Activated T-cell treated with anti-CD3 and anti-CD28 coated beads, Interleukin-2, amount 50 U/mL, for 48 hours (primary cell): ENCODE measurements at places on chromosomes 4 and X.

DNA sequence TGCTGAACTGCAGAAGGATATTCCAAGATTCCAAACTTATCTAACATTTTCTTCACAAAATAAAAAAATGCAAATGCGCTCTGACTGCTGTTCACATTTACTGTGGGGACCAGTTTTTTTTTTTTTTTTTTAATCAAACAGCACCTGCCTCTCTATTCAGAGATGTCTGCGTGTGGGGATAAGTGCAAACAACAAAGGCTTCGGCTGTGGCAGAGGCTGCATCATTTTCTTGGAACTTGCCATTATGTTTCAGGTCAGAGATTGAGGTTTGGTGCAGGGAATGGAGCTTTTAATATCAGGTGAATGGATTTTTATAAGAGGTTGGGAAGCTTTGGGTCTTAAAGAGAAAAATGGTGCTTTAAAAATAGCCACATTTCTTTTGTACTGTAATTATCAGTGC, 78.2 kb upstream of the TET2 start:
- no peak for DNase-seq

DNA sequence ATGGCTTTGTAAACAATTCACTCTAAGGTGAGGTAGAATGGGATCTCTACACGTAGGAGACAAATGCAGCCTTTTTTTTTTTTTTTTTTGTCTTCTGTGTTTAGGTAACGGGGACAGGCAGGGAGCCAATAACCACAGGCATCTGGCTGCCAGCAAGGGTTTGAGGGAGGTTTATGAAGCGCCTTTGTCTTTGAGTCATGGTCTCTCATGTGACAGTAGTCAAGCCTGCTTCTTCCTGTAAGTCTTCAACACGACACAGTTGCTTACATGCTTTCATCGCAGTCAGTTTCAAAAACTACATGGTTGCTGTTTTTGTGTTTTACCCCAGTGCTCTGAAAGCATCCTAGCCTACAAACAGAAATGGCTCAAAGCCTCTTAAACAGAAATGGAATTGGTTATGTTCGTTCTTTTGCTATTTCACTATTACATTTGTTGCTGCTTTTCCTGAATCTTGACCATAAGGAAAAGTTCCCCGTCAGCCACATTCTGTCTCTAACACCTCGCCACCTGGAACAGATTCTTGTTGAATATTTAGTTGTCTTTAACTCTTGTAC, 127.8 kb upstream of the METTL14 start:
- DNase-seq, result no peak

DNA sequence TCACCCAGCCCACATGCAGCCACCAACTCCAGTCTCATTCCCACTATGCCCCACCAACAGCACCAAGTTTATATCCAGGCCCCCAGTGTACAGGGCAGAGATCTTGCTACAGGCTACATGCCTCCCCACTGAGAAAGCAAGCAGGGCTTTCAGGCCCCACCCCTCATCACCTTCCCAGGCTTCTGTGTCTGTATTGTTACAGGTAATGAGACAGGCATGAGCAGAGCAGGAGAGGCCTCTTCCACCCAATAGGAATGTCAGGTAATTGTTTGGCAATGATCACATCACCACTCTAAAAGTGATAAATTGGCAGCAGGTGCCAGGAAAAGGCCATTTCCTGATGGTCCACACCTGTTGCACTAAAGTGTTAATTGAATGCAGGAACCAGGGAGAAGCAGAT, 102.5 kb downstream of the ZNF518B start:
- no peak for DNase-seq

- peak; percentile 44 for DNase-seq
Measured at GRCh38 chr4:78656968-78657445, 105.4 kb downstream of the ANXA3 start.
